ENCODE measurements at places on chromosomes 4 and X.

DNA sequence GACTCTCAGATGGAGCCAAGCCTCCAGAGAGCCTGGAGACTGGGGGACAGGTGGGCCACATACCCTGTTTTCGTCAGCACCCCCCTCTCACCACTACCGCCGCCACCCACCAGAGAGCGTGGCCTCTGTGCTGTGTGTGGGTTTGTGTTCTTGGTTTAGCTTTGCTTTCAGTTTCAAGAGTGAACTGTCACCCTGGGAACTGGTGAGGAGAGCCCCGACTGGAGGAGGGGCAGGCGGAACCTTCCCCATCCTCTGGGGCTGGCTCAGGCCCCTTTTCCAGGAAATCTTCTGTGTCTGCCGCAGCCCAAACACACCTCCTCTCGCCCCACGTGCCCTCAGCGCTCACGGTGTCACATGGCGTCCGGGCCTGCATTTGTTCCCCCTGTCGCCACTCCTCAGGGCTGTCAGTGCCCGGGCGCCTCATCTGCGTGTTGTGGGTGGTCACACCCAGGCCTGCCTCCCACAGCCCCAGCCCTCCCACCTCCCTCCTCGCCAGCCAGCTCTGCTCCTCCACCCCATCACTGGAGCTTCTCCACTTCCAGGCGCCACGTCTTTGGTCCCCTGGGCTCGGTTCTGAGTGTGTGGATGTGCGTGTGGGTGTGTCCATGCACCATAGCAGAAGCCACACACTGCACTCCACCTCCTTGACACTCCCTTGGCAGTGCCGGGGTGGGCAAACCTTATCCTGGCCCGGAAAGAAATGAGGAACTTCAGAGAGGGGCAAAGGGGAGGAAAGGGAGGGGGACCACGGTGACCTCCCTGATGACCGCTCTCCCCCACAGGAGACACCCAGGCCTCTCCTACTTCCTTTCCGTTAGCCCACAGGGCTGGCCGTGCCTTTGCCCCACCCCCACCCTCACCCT lies 27.8 kb downstream of the ELF4 start:
- DNase-seq, result no peak

GRCh38 chr4:154610582-154610981 lies 1.9 kb downstream of the FGG start:
- no peak for DNase-seq

- no peak for DNase-seq
Measured at GRCh38 chrX:68498044-68498507, 775 bp upstream of the YIPF6 start.

DNA sequence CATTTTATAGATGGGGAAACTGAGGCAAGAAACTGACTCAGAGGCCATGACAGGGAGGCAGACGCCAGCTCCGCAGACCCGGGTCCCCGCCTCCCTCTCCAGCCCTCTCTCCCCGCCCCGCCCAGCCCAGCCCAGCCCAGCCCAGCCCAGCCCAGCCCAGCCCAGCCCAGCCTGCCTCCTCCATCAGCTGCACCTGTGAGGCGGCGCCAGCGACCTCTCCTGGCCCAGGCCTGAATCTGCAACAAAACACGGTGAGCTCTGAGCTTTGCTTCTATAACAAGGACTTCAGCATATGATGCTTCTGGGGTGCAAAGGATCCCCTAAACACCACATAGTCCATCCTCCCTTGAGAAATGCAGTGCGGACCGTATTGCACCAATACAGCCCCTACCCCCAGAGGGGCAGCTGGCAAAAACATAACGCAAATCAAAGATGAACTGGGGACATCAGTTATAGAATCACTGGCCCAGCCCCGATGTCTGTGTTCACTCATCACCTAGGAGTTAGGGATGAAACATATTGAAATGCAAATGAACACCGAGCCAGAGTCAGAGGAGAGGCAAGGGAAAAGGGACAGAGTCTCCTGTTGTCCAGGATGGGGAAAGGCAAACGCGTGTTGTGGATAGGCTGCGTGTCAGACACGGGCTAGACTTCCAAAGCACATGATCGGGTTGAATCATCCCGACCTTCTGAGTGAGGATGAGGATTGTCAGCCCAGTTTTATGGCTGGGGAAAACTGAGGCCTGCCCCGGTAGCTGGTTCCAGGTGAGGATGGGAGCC lies 216.1 kb upstream of the PSAPL1 start:
- peak; percentile 25 for DNase-seq

DNA sequence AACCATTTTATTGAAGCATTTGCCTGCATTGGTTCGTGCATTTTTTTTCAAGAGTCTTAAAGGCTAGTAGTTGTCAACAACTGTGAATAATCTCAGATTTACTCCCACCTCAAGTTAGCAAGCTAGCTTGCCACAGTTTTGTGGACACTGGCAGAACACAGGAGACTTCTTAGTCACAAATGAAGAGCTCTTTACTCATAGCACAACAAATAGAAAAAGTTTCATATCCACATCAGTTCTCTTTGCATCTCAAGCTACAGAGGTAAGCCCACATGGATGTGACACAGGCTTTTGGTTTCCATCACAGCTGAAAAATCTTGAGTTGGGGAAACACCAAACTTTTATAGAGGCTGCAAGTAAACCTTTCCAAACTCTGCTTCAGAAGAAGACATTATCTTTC lies 2315.7 kb upstream of the TENM3 start:
- no peak for DNase-seq

DNA sequence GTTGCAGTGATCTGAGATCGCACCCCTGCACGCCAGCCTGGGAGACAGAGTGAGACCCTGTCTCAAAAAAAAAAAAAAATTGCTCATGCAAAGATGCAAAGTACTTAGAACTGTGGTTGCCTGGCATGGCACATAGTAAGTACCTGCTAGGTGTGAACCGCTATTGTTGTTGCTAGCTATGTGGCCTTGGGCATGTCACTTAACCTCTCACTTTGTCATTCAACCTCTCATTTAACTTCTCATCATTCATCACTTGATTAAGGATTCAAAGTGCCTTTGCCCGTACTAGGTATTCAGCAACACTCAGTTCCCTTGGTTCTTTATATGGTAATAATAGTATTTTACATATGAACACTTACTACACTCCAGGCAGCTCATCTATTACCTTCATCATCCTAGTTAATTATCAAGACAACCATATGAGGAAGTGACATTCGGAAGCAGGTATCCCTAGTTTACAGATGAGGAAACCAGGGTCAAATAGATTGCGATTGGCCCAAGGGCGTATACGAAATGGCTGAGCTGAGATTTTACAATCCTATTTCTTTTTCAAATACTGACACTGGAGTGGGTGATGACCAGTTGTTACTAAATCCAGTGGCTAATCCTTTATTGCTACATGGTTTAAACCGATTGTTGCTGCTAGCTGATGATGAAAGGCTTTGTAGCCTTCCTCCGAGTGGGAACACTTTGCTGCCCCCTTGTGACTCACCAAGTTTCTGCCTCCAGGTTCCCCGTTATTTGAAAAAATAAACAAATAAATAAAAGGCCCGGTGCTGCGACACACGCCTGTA lies 28.8 kb upstream of the SOWAHD start:
- peak; percentile 35 for DNase-seq

GRCh38 chr4:156201050-156201449 lies 247.4 kb upstream of the CTSO start:
- no peak for DNase-seq

- no peak for DNase-seq
Measured at GRCh38 chr4:7985891-7986441, 46.3 kb upstream of the AFAP1 start.

- no peak for DNase-seq
Measured at GRCh38 chr4:185335579-185335978, 60.1 kb downstream of the LRP2BP start.

GRCh38 chr4:123748806-123749205 lies 352.2 kb downstream of the SPRY1 start:
- no peak for DNase-seq

DNA sequence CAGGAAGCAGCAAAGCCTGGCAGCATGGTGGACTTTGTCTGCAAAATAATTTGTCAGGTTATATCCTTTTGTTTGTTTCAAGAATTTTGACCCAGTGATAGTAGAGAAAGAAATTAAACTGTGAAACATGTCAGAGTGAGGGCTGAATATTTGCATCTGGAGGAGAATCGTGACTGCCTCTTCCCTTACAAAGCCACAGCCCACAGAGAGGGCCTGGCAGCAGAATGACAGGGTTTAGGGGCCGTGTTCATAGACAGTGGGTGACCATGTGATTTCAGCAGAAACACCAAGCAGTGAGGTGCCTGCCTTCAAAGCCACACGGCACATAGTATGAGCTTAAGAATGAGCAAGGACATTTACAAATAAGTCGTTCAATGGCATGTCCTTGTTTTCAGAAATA lies 24.4 kb upstream of the PLAC8 start:
- DNase-seq, result peak; percentile 34

DNA sequence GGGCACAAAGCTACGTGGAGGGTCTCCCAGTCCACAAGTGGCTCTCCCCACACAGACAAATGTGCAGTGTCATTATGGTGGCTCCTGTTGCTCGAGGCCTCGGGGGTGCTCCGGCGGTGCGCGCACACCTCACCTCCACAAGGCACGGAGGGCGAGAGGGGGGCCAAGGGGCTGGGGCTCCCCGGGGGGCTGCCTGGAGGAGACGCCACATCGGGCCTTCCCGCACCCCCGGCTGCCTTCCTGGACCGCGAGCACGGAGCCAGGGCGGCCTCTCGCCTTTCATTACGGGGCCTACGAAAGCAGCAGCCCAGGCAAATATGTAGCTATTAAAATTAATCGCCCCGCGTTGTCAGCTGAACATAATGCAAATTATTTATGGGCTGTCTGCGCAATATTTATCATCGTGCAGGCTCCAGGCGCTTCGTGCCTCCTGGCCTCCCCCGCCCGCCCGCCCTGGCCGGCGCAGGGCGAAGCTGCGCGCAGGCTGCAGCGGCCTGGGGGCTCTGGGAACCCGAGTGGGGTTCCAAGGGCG lies 70.8 kb upstream of the BCOR start:
- no peak for DNase-seq

DNA sequence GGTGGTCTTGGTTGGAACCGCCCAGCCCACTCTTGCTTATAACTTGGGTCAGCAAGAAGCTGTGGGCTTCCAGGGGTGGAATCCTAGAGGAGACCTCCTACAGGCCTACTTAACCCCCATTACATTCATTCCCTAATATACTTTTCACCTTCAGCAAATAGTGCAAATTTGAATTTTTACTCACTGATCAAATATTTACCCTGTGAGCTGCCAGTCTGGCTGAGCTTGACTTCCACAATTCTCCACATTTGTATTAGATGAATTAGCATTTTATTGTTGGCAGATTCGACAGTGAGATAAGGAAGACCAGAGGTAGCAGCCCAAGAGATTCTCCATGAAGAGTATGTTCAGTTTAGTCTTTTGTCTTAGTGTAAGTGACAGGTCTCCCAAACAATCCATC lies 199.6 kb downstream of the BCOR start:
- DNase-seq, result no peak

DNA sequence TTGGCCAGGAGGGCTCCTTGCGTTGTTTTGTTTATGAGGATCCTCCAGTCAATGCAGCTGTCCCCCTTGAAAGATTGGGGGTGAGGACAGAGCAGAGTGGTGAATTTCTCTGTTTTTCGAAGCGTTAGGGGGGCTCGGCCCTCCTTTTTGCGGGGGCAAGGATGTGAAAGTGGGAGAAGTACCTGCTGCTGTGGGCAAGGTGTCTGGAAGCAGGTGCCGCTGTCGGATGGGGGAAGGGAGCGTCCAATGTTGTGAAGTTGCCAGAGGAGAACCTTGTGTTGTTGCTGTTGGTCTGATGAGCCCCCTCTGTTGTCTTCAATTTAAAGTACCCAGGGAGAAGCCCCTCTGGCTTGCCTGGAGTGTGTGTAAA lies 613 bp downstream of the GLRB start:
- no peak for DNase-seq

DNA sequence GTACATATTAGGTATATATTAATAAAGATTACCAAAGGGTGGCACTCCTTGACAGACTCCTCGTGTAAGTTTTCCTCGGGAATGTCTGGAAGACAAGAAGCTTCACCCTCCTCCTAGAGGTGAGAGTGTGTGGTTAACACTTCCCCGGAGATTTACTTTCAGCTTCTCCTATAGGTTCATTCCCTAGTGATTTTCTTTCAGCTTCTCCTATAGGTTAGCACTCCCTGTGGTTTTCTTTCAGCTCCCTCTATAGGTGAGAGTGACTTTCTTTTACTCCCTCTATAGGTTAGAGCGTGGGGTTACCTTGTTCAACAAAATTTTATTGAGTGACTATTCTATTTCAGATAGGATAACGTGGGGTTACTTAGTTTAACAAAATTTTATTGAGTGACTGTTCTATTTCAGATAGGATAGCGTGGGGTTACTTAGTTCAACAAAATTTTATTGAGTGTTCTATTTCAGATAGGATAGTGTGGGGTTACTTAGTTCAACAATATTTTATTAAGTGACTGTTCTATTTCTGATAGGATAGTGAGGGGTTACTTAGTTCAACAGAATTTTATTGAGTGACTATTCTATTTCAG lies 106.0 kb upstream of the PLAC1 start:
- no peak for DNase-seq

DNA sequence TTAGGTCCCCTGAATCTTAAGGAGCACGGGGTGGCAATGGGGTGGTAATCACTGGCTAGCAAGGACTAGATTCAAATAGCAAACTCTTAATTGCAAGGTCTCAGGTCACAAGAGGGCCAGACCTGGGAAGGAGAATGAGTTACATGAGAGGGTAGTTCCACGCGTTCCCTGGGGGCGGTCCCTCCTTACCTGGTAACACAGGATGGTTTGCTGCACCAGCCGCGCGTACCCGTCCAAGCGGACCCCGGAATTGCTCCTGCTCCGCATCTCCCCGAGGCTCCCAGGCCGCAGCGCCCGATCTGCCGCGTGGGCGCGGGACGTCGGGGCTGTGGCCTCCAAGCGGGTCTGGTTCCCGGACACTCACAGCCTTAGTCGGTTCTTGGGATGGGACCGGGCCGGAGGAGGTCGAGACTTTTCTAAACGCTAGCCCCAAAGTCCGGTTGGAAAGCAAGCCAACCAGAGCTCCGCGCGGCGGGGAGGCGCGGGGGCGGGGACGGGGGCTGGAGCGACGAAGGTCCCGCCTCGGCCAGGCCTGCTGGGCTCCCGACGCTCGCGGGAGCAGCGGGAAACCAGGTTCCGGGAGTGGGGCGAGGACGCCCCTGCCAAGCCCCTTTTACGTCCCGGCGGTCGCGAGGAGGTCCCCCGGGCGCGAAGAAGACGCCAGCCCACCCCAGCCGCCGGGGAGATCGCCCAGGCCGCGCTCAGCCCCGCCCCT lies at the start of gene PHKA2:
Gene PHKA2 (minus strand): TSS at position 449 of the 715 bp plus-strand sequence. CDS start 182 bp downstream, at position 267.
- peak; percentile 74 for DNase-seq

DNA sequence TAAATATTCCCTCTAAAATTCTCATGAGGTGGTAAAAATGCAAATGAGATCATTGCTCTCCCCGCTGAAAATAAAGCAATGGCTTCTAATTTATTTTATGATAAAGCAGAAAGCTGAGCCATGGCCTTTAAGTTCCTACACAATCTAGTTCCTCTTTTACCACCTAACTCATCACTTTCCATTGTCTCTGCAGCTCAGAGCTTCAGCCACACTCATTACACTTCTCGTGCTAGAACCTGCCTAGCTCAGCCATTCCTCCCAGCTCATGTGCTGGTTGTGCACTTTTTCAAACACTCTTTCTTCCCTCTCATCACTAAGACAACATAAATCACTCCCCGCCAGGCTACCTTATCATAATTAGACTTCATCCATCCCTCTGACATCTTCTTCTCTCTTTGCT lies 1112.1 kb upstream of the PRKX start:
- DNase-seq, result no peak

GRCh38 chr4:73683456-73683855 lies 56.9 kb upstream of the CXCL8 start:
- DNase-seq, result no peak

Data from left hindlimb (tissue), 1 donor.